ENCODE measurements at places on chromosomes 4 and X.

DNA sequence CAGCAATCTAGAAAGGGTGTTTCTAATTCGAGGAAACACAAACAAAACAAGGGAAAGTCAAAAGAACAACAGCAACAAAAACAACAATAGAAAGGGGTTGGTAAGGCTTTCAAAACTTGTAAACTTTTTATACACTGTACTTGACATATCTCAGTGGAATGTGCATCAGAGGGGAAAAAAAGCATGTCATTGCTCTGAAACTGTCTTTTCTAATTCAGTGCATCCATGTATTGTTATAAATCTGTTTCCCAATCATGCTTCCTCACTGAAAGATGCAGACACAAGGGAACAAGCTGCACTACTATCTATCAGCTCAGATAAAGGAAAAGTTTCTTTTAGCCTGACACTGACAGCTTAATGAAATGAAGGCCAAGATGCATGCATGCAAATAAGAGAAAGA lies 44.2 kb upstream of the PCDH18 start:
- DNase-seq: no peak

DNA sequence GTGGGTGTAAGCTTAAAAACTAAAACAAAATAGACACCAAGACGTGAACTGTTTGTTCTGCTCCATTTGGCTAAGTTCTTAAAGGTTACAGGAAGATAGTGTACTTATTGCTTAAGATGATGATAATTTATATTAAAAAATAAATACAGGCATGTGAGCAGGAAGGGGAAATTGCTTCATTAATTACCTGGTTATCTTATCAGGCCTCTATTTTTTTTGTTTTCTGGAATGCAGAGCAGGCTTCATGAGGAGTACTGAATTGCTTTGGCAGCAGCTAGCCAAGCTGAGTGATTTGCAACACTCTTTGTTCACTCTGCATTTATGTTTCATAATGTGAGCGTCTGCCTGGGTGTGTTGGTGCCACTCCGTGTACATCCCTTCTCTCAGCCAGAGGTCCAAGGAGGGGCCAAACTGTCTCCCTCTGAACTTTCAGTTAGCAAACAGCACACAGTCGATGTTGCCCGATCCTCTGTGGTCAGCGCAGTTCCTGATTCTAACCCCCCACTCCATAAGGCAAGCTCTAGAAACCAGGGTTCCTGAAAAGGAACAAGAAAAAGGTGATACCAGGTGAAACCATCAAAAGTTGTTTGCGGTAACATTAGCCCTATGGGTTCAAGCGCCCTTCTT lies 348.2 kb downstream of the SPRY1 start:
- DNase-seq: no peak

GRCh38 chrX:132623300-132623699 lies 134.5 kb upstream of the MBNL3 start:
- no peak for DNase-seq

DNA sequence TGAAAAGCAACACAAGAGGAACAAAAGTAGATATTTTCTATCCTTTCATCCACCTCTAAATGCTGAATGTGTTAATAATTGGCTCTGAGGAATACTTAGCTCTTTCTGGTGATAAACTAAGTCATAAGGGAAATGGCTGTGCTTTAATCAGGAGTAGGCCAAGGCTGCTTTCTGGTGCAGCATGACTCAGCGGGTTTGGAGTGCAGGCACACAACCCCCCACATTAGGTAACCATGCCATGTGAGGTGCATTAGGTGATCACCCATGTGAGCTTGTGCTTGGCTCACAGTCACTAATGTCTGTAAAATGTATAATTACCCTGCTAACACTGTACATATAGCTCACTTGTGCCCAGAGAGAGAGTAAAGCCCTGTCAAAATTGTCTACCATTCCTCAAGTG lies 57.2 kb downstream of the USP38 start:
- no peak for DNase-seq

GRCh38 chr4:111781611-111782010 lies 363.6 kb upstream of the FAM241A start:
- DNase-seq: no peak

- no peak for DNase-seq
These were observed 641.2 kb upstream of the CPEB2 start for GRCh38 chr4:14361084-14361483.

- no peak for DNase-seq
These were observed 300.6 kb upstream of the SPANXN1 start for GRCh38 chrX:144946666-144947065.

DNA sequence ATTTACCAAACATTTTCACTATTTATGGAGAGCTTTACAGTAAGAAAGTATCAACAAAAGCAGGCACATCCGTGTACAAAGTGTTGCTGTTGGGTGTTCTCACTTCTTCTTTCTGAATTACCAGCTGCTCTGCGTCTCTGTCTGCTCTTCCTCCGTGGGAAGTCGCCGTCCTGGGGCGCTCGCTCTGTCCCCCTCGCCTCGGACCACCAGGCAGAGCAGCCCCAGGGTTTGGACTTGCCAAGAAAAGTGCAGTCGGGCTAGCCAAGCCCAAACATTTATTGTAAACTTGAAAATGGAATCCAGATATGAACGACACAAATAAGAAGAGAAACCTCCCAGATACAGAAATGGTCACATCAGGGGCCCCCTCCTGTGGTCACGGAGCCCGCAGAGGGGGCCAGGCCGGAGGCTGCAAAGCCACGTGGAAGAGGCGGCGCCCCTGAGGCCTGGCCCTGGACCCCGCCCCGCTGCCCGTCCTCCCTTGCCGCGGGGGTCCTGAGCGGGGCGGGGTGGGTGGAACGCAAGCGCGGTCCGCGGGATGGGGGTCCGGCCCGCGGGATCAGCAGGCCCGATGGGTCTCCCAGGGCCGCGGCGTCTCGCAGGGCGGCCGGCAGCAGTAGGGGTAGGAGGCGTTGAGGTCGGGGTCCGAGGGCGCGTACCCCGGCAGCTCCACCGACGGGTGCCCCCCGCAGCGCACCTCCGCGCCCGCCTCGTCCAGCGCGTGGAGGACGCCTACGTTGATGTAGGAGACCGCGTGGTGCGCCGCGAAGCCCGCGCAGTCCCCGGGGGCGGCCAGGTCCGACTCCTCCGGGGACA lies 1.5 kb downstream of the TMEM271 start:
- peak; percentile 22 for DNase-seq

DNA sequence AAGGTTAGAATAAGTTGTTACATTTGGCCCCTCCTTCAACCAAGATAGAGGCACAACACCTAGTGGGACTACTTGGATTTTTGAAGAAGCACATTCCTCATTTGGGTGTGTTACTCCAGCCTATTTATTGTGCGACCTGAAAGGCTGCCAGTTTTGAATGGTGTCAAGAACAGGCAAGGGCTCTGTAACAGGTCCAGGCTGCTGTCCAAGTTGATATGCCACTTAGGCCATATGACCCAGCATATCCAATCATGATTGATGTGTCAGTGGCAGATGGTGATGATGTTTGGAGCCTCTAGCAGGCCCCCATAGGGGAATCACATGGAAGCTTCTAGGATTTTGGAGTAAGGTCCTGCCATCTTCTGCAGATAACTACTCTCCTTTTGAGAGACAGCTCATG lies 35.5 kb upstream of the UGT2B4 start:
- no peak for DNase-seq

DNA sequence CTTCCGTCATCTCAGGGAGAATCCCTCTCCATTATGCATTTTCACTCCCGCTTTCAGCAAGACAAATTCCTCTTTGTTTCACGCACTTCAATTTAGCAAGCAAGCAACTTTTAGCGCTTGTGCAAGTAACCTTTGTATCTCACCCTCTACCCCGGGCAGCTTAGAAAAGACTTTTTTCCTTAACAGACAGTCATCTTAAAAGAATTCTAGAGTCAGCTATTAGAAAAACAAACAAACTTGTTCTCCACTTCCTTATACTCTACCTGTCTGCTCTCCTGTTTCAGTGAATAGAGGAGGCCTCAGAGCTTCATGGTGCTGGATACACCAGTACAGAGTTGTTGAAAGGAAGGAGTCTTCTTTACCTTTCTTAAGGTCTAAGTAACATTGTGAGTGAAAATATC lies 12.1 kb downstream of the TIGD2 start:
- DNase-seq: no peak

DNA sequence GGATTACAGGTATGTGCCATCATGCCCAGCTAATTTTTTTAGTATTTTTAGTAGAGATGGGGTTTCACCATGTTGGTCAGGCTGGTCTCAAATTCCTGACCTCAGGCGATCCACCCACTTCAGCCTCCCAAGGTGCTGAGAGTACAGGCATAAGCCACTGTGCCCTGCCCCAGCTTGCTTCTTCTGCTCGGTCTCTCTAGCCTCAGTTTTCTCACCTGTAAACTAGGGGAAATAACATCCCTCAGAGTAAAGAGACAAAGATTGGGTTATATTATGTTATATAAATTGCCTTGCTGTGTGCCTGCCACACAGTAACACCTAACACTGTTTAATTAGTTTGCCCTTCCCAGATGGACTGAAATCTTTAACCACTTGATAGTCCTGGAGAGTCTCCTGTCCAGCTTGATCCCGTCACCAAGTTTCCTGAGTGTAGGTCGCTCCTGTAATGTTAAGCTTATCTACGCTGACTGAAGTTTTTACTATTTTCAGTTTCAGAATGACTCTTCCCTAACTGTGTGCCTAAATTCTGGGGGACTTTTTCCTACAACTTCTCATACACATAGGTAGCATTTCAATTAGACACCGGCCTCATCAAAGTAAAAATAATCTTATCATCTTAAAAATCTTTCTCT lies 412.7 kb upstream of the TENM3 start:
- no peak for DNase-seq

- DNase-seq: no peak
These were observed 9.7 kb upstream of the NAT8L start for GRCh38 chr4:2049381-2049780.

GRCh38 chr4:32624943-32625603 lies 1904.9 kb downstream of the PCDH7 start:
- DNase-seq: no peak

DNA sequence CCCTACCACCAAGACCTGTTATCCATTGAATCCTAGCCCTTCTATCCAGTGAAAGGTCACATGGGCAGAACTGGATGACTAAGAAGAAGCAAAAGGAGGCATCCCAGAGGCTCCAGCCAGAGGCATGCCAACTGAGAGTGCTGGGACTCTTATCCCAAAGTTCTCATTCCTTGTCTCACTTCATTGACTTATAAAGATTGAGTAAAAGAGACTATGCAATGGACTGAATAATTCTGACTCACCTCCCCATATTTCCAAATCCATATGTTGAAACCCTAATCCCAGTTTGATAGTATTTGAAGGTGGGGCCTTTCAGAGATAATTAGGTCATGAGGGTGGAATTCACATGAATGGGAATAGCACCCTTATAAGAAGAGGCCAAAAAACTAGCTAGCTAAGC lies 131.4 kb downstream of the COL25A1 start:
- DNase-seq: no peak

DNA sequence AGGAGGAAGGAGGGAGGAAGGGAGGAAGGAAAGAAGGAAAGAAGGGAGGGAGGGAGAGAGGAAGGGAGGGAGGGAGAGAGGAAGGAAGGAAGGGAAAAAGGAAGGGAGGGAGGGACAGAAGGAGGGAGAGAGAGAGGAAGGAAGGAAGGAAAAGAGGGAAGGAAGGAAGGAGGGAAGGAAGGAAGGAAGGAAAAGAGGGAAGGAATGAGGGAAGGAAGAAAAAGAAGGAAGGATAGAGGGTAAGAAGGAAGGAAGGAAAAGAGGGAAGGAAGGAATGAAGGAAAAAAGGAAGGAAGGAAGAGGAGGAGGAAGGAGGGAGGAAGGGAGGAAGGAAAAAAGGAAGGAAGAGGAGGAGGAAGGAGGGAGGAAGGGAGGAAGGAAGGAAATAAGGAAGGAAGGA lies 796.8 kb downstream of the ARAP2 start:
- DNase-seq: no peak

DNA sequence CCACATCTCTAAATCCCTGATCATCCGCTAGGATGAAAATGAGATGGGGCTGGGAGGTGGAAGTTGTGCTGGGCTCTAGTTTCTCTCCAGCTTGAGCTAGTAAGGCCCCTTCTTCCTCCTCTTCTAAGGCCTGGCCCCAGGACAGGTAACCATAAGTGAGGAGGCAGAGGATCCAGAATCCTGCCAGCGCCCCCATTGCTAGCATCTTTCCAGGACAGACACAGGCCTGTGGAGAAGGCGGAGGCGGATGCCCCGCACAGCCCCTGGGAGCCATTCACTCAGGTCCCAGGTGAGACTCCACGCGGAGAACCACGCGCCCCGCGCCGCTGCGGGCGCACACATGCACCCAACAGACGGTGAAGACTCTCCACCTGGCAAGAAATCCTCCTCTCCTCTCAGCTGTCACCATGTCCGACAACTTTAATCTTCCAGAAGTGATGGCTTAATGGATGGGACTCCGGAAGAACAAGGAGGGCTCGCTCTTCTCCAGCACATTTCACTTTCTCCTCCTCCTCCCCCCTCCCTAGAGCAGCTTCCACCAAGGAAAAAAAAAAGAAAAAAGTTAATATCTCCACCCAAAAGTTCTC lies 793 bp downstream of the ARSJ start:
- no peak for DNase-seq

GRCh38 chr4:74132944-74133343 lies 25.0 kb upstream of the MTHFD2L start:
- DNase-seq: no peak

DNA sequence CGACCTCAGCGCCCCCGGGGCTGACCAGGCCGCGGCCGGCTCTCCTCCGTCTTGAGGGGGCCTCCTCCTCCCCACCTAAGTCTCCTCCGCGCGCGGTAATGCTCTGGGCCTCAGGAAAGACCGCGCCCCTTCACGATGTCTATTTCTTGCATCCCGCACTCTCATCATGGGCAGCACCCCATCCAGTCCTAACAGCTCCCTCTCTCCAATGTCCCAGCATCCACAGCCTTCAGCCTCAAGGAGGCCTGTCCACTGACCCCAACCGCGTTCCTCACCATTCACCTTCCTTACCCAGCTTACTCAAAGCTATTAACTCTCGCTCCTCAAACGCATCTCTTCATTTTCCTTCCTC lies 77.5 kb downstream of the MAGED4 start:
- DNase-seq: no peak

DNA sequence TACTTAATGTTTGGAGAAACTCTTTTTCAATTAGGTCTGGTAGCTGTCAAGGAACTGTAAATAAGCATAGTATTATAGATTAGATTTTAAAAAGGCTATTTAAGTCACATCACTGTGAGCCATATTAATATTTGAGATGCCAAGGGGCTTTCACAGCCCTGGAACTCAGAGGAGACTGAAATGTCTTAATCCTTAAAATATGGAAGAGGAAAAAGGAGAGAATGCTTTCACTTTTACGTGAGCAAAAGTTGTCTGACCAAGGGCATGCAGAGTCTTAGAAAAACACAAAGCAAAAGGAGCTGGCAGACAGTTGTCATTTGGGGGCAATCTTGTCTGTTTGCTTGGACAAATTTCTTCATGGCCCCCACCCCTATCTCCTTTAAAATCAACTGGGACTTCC lies 253.2 kb upstream of the IGFBP7 start:
- DNase-seq: no peak

DNA sequence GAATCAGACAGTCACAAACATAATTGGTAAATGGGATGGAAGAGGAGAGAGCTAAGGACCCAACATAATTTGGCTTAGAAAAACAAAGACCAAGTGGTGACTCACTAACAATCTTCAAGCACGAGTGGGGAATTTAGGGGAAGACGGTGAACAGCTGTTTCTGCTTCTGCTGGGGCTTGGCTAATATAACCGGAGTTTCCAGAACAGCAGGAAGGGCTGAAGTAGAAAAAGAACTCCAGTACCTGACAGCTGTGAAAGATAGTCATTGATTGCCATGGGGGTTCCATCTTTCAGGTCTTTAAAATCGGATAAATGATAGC lies 290.9 kb upstream of the LDB2 start:
- no peak for DNase-seq
